NCI-H2081 (cell line): ENCODE measurements at places on chromosomes 7 and 10.

DNA sequence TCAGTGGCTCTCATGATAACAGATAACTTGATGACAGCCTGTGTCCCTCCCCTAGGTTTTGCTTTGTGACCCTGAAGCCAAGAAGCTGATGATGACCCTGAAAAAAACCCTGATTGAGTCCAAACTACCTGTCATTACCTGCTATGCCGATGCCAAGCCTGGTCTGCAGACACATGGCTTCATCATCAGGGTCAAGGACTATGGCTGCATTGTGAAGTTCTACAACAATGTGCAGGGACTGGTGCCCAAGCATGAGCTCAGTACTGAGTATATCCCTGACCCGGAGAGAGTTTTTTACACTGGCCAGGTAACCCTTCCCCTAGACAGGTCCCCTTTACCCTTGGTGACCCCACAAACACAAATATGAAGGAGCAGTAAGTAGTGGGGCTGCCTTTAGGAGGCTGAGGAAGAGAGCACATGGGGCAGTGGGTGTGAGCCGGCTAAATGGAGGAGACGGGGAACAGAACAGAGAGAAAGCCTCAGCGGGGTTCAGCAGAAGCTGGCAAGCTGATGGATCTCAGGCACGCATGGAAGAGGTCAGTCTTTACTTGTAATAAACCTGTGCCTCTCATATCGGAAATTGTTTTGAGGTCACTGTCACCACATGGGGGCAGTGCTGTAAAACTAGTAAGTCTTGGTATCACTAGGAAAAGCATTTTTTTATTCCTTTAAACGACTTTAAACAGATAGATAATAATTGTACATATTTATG, 20.2 kb downstream of the PDCD11 start:
- DNase-seq, result peak; percentile 8

GRCh38 chr7:122550545-122550944, 148.4 kb downstream of the RNF133 start:
- DNase-seq, result peak; percentile 31

- DNase-seq, result no peak
Observed at GRCh38 chr7:150503581-150503980, 11.1 kb upstream of the GIMAP7 start.

DNA sequence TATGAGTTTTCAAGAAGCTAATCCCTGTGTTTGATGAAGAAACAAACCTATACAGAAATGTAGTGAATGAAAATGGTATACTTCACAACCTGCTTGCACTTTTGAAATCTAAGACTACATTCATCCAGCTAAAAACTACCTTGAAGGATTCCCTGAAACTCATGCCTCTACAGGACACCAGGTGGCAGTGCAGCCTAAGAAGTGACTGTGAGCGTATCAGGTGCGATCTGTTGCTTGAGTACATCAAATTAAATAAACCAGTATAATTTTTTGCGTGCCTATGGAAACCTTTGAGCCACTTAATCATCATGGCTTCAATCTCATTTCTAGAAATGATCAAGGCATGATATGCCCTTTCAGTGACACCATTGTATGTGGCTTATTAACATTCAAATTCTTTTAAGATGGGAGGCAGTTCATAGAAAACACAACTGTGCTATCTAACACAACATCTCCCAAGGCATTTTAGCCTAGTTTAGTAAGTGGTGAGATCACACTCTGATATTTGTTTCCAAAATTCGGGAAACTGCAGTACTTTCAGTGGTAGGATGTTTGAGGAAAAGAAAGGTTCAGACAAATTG, 57.4 kb downstream of the PPP1R17 start:
- DNase-seq, result peak; percentile 77

DNA sequence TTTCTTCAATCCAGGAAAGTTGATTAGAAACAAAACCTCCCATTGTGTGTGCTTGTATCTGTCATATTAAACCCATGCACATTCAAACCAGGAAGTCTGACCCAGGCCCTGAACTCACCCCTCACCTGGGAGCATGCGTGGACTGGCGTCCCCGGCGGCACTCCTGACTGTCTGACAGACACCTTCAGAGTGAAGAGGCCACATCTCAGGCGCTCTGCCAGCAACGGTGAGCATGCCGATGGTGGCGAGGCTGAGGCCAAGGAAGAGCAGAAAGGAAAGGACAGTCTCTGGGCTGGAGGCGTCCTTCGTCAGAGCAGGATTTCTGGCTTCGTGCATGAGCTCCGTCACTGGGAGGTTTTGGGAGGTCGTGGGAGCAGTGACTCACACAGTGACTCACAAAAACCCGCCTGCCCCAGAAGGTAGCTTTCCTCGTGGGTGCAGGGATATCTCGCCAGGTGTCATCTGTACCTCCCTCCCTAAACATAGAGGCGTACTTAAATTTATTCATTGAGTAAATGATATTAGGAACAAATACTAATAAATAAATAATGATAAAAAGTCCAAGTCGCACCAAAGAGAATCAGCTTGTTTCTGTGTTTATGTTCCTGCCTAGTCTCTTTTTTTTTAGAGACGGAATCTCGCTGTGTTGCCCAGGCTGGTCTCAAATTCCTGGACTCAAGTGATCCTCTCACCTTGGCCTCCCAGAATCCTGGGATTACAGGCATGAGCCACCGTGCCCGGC, 13.5 kb downstream of the IQCE start:
- DNase-seq, result no peak

DNA sequence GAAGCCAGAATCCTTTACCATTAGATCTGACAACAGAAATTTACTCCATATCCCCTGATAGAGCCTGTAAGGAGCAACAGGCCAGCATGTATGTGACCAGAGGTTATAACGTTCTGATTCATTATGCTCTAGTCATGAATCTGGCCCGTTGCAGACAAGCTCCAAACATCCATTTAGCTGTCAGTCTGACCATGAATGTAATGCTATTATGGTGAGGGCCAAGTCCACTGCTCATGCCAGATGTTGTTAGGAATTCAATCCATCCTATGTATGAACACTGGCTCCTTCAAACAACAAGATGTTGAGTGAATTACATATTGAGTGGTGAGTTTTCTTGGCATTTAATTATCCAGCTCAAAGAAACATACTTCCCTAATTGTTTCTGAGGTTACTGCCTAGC, 610.1 kb upstream of the ANKRD30A start:
- DNase-seq, result no peak

DNA sequence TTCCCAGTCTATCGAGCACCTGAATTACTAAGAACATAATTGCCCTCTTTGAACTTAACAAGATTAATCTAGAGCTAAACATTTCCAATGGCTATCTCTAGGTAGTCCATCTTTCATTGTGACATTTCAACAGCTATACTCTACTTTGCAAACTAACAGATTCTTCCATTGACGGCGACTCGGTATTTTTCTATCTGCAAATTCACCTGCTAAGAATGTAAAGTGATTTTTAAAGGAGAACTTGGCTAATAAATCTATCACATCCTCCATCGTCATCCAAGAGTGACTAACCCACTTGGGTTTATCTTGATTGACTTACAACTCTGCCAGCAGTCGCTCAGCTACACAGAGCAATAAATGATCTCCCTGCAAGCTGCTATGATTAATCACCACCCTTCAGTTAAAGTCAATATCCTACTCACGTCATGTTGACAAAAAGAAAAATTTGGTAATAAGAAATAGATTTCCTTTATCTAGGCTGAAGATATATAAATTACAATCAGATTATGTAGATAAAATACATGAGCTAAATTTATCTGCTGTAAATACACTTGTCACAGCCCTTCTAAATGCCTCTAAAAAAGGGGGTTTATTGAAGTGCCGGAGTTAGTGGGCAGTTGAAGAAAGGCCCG, 99.5 kb downstream of the SFMBT2 start:
- DNase-seq, result no peak
